ENCODE measurements at places on chromosomes 1 and 21. TPM values are rescaled to one million over a fixed set of nuclear protein-coding genes. Genes with fewer than 3 reads are reported as not detected.

Gene SPRR2F
- total RNA-seq: not detected

Gene ELAPOR1
- total RNA-seq: 0.83 TPM

DNA sequence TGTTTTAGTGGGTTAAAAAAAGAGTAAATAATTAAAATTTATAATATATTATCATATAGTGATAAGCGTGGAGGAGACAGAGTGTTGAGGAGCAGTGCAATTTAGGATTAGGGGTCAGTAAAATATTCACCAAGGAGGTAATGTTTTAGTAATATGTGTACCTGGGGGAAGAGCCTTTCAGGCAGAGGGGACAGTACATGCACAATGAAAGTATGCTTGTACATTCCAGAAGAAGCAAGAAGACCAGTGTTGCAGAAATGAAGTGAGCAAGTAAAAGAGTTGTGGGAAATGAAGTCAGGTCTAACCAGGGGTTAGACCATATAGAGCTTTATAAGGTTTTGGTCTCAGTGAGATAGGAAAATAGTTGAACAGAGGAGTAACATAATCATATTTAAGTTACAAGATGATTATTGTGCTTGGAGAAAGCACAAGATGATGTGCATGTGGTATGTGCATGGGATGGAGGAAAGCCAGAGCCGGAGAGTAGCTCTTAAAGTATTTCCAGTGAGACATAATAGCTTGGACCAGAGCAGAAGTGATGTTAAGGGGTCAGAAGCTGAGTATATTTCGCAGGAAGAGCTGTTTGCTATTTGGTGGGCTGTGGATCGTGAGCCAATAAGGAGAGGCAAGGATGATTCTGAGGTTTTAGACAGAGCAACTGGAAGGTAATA is 44.8 kb downstream of the SNX7 start:
- DNase-seq: no peak

- DNase-seq: peak; percentile 95
Observed at GRCh38 chr1:8408151-8408839, 90.4 kb downstream of the SLC45A1 start.

All from esophagus muscularis mucosa (tissue), 4 donors.